ENCODE measurements at places on chromosomes 3 and 15.

GRCh38 chr3:171028025-171028778 lies 1.7 kb upstream of the SLC2A2 start:
- peak; percentile 20 for DNase-seq

DNA sequence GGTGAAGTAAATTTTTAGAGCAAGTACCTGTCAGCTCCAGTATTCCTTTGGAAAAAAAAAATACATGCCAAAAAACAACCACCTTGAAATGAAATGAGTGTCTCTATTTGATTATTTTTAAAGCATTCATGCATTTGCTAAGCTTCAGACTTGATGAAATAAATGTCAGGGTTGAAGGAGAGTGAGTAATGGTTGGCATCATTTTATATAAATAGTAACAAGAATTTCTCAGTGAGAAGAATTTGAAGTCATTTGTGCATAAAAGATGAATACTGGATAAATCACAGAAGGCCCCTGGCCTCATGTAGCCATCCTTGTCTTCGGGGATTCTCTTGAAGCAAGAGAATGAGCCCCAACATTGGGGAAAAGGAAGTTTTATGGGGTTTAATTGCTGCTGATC lies 318.4 kb downstream of the LPP start:
- no peak for DNase-seq

DNA sequence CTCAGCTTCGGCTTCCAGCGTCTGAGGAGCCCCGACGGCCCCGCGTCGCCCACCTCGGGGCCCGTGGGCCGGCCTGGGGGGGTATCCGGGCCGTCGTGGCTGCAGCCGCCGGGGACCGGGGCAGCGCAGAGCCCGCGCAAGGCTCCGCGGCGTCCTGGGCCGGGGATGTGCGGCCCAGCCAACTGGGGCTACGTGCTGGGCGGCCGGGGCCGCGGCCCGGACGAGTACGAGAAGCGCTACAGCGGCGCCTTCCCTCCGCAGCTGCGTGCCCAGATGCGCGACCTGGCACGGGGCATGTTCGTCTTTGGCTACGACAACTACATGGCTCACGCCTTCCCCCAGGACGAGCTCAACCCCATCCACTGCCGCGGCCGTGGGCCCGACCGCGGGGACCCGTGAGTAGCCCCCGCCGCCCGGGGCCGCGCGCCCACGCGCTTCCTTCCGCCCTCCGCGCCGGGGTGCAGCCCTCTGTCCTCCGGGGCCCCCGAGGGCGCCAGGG lies 462 bp downstream of the EDEM1 start:
- DNase-seq = peak; percentile 61

- DNase-seq = peak; percentile 67
Observed at GRCh38 chr3:189262746-189263145, 91.0 kb downstream of the TPRG1 start.

- DNase-seq = no peak
Observed at GRCh38 chr15:43955140-43955539, 128.3 kb downstream of the WDR76 start.

DNA sequence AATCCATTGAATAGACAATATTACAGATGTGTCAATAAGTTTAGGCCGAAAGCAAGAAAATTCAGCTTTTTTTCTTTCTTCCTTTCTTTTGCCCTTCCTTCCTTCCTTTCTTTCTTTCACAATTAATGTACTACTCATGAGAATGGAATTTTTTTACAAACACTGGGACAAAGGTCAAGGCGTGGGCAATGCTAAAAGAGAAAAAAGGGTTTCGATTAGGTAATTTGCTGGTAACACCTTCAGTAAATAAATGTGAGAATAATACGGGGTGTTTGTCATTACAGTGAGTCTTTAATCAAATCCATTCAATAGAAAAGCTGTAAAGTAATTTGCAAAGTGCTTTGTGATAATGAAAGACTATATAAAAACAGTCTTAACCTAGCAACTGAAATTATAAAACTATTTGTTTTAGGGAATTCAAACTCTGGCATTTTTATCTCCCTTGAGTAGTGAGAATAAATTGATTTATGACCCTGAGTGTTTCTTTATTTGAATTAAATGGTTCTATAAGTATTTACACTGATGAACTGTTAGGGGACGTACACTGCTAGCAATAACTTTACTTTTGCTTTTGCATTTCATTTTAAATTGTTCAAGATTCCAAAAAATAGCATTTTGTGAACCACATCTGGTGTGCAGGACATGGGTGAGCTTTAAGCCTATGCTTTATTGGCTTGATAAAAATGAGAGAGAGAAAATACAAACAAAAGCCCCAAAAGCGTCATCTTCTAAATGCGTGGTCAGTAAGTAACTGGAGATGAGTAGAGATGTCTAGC lies 104.2 kb upstream of the THRB start:
- DNase-seq = no peak

GRCh38 chr3:188097791-188098190 lies 56.2 kb upstream of the LPP start:
- no peak for DNase-seq

- DNase-seq = no peak
Observed at GRCh38 chr3:128316481-128316891, 150.2 kb downstream of the DNAJB8 start.

DNA sequence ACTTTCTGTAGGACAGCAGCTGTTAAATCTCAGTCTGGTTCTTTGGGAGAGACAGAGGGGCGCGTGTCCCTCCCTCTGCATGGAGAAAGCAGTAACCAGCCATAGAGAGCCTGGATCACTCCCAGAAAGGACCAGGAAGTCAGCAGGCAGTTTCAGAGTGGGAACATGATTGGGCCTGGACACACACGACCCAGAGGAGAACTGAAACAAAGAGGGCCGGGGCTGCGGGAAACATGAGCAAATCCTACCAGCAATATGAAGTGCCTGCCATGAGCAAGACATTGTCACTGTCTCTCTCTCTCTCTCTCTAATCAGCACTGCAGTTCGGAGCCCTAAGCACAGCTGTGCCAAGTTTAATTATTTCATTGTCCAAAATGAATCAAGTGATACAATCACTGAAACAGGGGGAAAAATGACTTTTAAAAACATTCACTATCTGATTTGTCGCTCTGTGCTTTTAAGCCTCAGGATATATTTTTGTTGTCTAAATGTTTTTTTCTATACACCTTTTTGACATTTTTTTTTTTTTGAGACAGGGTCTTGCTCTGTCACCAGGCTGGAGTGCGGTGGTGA lies 17.6 kb downstream of the MUC13 start:
- DNase-seq = no peak

- peak; percentile 33 for DNase-seq
Observed at GRCh38 chr3:122563717-122564025, 429 bp downstream of the PARP9 start.

DNA sequence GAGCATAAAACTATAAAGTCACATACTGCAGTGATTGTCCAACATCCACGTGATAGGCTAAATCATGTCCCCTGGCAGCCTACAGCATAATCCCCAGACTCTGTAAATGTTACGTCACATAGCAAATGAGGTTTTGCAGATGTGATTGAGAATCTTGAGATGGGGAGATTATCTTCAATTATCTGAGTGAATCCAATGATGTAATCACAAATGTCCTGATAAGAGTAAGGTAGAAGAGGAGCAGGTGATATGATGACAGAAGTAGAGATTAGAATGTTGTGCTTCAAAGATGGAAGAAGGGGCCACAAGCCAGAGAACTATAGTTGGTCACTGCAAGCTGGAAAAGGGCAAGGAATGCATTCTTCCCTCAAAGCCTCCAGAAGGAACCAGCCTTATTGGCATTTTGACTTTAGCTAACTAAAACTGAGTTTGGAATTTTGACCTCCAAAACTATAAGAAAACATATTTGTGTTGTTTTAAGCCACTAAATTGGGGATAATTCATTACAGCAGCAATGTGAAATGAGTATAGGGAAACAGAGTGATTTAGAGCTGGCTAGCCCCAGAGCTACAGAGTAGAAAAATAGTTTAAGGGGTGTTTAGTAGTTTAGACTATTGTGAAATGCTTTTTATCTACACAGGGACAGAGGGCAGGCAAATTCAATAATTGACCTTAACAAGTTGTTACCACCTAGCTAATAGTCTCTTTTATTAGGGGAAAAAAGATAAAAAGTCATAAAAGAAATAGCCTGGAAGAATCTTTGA lies 15.2 kb downstream of the SLC2A2 start:
- no peak for DNase-seq

DNA sequence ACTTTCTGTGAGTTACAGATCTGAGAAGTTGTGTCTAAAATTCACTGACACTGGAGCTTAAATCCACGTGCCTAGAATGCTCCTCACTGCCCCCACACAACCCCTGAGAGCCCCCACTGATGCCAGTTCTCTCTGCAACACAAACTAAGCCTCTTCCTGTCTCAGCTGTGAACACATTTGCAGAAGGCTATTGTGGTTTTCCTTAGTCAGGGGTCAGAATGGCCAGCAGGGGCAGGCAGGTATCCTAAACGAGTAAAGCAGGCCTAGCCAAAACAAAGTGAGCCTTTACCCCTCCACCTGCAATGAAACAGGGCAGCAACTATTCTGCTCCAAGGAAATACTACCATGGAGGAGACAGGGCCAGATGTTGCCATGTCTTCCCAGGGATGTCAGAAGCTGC lies 78.6 kb downstream of the FHIT start:
- peak; percentile 10 for DNase-seq

- DNase-seq = no peak
Observed at GRCh38 chr15:81069356-81069755, 64.7 kb upstream of the CFAP161 start.

- peak; percentile 52 for DNase-seq
Observed at GRCh38 chr15:32956006-32956405, 238.2 kb downstream of the GREM1 start.

DNA sequence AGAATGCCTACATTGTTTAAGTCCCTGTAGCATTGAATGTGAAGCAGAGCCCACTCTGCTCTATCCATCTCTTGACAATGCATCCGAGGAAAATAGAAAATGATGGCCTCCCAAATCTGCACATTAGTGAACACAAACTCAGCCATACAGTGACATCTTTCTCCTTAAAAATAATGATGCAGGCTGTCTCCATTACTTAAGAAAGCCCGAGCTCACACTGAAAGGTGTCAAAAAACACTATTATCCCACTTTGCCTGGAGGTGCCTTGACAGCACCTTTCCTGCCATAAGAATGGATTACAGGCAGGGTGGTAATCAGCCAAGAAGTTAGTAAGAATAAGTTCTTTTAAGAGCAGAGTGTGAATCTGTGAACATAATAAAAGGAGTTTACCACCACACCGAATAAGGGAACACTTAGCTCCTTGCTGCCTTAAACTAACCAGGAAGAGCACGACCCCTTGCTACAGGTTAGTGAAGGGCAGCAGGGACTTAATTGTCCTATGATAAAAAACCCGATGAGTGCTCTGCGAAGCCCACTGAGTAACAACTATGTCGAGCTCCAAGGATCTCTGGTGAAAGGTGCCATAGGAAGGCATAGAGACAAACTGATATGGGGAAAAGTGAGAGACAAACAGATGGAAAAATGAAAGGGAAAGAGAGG lies 123.2 kb upstream of the TUSC7 start:
- no peak for DNase-seq

GRCh38 chr3:124635169-124635539 lies 95.1 kb upstream of the UMPS start:
- DNase-seq = no peak

DNA sequence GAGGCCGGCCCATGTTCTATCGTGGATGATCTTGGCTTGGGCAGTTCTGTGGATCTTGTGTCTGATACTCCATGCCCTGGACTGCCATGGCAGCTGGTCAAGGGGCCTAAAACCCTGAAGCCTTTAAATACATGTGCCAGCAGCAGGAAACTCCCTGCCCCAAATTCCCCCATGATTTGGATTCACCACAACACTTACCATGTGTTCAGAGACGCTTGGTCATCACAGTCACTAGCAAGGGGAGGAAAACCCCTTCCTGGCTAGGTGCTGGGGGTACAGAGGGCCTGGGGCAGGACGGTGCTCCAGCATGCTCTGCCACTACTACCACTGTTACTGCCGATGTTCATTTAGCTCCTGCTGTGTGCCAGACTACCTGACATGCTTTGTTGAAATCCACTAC lies 94.4 kb downstream of the DNAJB8 start:
- peak; percentile 72 for DNase-seq

DNA sequence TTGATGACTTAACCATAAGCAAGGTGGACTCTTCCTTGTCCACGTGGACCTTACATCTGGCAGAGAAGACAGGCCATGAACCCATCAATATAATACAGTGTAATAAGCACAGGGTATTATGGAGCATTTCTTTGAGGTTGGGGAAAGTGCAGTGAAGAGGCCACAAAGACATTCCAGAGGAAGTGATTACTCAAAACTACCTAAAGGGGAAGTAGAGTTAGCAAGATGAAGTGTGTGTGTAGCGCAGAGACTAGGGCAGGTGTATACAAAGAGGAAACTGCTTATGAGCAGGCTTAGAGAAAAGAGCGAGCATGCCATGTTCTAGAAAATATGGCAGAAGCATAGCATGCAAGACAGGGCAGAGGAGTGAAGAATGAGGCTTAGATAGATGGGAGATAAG lies 17.9 kb downstream of the CP start:
- peak; percentile 70 for DNase-seq

GRCh38 chr3:57048052-57048671 lies 12.3 kb upstream of the SPATA12 start:
- DNase-seq = no peak

GRCh38 chr15:92395098-92395635 lies 1.5 kb downstream of the ST8SIA2 start:
- DNase-seq = no peak

All from GM12865 (cell line).